ENCODE measurements at places on chromosomes 5 and 9.

DNA sequence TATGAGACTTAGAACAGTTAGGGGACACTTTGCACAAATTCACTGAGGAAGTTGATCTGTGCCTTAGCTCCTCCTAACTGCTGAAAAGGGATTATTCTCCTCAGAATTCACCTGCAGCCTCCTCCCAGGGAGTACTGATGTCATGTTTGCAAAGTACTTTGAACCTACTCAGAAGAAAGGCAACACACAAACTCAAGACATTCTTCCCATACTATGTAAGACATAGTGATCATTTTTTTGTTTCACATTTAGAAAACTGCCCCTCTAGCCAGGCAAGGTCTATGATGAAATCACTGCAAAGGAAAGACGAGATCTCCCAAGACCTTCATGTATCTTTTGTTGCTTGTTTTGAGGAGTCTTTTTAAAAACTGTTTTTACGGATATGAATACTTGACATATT lies 10.6 kb upstream of the VLDLR start:
- DNase-seq, result no peak

DNA sequence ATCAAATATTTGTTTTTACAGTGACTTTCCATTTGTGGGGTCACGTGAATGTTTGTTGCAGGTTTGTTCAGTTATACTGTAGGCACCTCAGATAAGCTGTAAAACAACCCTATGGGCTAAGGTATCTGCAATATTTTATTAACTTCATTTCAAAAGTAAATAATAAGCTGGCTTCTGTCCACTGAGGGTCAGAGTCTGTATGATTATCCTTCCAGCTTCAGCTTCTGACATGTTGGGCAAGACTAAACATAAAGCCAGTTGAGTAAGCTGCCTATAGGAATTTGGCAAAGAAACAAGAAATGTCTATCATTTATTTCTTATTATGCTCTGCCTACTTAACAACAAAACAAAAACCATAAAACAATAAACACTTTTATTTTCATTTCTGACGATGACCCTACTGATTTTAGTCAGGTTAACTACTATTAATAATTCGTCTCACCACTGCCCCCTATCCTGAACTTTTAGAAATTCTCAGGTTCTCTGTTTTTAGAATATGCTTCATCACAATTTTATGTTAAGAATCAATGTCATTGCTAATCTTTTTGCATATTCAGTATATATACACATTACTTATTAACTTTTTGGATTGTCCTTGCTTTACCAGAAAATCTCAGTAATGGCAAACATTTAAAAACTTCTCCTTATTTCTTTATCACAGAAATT lies 413.6 kb upstream of the ADAMTSL1 start:
- no peak for DNase-seq

GRCh38 chr9:75941577-75942311 lies 51.3 kb downstream of the PCSK5 start:
- no peak for DNase-seq

DNA sequence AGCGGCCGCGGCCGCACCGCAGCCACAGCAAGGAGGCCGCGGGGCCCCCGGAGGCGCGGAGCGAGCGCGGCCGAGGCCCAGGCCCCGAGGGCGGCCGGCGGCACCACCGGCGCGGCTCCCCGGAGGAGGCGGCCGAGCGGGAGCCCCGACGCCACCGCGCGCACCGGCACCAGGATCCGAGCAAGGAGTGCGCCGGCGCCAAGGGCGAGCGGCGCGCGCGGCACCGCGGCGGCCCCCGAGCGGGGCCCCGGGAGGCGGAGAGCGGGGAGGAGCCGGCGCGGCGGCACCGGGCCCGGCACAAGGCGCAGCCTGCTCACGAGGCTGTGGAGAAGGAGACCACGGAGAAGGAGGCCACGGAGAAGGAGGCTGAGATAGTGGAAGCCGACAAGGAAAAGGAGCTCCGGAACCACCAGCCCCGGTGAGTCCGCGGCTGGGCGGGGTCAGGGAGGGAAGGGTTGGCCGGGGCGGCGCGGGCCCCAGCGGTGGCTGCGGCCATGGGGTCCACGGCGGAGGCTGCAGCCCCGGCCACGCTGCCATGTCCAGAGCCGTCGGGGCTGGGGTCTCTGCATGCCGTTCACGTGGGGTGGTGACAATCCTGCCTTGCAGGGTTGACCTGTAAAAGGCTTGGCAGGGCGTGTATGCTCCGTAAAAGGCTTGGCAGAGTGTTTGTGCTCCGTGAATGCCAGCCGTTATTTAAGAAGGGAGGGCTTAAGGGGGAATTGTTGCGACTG lies 146.0 kb downstream of the CACNA1B start:
- no peak for DNase-seq

DNA sequence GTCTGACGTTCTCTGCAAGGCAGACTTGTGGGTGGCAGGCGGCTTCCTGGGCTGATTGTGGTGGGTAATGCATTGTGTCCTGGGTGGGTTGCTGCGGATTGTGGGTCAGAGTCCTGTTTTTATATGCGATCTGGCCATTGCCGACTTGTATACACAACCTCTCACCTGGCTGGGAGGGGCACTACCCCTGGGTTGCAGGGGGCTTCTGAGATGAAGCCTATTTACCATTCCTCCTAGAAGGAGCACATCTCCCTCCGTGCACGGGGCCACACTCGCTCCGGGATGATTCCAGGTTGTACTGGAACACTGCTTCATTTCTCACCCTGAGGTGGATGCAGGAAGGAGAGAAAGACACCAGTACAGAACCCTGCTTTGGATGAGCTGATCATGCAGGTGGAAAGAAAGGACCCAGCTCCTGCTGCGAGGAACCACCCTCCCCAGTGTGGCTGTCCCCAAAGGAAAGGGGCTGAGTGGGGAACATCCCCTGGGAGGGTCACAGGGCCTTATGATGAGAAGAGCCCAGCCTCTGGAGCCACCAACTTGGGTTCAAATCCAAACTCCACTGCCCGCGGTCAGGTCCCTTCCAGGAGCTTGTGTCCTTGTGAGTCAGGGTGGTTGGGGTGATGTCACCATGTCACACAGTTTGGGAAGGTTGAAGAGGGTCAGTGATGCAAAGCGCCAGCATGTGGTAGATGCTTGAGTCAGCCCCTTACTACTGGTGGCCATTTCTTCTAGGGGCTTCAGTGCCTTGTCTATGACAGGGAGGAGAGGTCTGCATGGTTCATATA lies 151.8 kb upstream of the COL5A1 start:
- DNase-seq, result no peak

DNA sequence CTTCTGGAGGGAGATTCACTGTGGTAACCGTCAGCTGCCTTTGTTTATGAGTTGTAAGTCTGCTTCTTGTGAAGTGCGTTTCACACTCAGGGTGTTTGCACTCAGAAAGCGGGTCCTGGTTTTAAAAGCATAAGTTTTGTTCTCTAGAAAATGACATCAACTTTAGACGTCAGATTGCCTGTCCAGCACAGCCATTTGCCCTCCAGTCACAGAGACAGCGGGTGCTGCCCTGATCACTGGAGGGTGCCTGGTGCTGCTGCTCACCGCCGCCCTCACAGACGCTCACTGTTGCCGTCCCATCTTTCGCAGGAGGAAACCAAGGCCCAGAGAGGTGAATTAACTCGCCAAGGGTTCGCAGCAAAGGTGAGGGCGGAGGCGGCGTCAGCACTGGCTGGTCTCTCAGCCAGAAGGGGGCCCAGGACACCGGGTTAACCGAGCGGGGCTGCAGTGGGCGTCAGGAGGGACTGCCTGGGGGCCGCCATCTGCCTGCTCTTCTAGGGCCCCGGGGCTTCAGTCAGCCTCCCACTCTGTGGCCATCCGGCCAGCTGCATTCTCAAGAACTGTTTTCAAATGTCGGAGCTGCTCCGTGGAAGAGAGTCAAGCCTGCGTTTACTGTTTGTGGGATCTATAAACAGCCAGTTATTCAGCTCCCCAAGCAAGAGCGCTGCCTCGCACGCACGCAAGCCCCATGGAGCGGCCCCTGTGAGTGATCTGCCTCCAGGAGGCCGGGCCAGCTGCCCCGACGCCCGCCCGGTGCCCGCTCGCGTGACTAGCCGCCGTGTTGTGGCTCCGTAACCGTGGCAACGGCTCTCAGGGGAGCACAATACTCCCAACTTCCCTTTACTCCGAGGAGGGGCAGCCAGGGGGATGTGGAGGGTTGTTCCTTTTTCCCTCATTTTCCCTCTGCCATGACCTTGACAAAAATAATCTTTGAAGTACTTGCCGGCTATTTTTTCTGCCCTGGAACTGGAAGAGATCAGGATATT lies 43.4 kb upstream of the EXOC3 start:
- peak; percentile 12 for DNase-seq

- DNase-seq, result no peak
These were observed 1.3 kb downstream of the SMAD5 start for GRCh38 chr5:136133922-136134379.

DNA sequence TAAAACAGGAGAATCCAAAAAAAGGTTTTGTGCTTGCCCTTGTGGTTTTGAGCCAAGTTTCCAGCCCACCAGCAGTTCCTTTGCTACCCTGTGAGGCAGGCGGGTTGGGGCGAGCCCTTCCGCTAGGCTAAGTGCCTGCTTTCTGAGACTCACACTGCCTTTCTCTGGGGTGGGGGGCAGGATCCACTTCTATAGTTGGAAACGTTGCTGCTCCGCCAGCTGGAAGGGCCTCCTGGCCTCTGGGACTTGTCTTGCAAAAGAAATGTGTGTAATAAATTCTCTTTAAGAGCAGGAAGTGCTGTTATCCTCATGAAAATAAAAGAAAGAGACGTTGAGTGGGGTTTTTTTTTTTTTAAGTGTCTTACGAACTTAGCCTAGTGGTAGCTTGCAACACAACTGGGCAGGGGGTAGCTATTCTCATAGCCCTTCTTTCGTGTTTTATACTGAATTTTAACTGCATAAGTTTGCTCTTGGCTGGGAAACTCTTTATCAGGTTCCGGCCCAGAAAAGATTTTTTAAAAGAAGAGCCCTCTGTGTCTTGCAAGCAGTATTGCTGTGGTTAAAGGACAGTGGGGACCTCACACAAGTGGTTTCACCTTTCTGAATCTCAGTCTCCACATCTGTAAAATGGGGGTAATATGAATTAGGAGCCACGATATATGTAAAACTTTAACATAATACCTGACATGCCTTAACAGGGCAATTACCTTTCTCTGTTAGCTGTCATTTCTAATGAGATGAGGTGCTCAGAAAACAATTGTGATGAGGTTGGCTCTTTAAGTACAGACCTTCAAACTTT lies 19.8 kb downstream of the JADE2 start:
- no peak for DNase-seq

- no peak for DNase-seq
These were observed 5.3 kb upstream of the TAF11L2 start for GRCh38 chr5:17492770-17493169.

DNA sequence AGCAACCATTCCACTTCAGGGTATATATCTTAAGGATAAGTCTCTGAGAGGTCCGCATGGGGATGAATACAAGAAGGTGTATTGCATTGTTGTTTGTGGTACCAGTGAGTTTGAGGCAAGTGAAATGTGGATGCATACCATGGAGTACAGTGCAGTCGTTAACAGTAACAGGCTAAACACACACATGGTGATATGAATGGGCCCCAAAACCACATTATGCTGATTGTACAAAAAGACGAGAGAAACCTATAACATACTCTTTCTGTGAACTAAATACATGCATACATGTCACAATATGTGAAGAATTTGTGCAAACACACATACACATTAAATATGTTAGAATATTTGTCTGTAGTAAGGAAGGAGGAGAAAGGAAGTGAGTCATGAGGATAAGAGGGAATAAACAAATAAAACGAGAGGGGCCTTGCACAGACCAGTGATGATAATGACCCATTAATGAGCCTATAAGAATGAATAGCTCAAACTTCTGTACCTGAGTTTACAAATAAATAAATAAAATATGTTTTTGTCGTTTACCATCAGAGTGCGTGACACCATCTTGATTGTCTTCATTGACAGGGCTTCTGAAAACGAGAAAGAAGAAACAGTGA lies 66.5 kb upstream of the RICTOR start:
- DNase-seq, result no peak

- no peak for DNase-seq
These were observed 10.4 kb upstream of the APTX start for GRCh38 chr9:33011831-33012230.

DNA sequence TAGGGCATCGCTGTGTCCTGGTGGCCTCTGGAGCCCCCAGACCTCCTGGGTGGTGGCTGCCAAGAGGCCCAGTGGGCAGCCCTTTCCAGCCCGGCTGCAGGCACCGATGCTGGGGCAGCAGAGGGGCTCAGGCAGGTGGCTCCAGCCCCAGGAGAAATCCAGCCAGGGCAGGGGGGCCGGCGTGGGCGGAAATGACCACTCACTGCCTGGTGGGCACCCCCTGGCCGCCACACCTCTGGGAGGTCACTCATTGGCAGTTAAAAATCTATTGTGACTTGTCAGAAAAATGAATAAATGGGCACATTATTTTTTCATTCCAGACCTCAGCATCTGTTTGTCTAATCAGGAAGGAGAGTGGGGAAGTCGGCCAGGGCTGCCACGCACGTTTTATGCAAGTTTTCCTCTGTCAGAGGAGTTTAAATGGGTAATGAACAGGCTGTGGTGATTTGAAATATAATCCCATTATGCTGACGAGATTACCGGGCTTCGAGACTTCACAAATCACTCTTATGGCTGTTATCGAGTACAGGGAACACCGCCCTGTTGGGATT lies 171.9 kb downstream of the GAPVD1 start:
- DNase-seq, result no peak

DNA sequence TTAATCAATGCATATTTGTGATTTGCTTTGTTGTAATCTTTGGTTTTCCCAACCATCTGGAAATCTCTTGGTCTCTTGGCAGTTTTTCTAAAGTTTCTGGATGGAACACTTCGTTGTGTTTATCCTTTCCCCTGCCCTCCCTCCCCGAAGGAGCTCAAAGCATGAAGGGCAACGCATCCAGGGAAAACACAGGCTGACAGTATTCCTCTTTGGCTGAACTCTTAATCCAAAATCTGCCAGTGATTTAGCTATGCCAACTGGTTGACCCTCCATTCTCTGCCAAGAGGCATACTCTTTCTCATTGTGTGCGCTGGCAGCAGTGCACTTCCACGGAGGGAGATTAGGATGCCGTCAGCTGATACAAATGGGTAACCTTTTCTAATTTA lies 20.5 kb downstream of the ZBTB34 start:
- DNase-seq, result no peak

- DNase-seq, result no peak
These were observed 561.8 kb downstream of the BNC2 start for GRCh38 chr9:16308645-16309044.

GRCh38 chr9:132032238-132032950 lies 47.3 kb downstream of the MED27 start:
- no peak for DNase-seq

GRCh38 chr5:168607946-168608345 lies 28.8 kb upstream of the PANK3 start:
- DNase-seq, result no peak

DNA sequence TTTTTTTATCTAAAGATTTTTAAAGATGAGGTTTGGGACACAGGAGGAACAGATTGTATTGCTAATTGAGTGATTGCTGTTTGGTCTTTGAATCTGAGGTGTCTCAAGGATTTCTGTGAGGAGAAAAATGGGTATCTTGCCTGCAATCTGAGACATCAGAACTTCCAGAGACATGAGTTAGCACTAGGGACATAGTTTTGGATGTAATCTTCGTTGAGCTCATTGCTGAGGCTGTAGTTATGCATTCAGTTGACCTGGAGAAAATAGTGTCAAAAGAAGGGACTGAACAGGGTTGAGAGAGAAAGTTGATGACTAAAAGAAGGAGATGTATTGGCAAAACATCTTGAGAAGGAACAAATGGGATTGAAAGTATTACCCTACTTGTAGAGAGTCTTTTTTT lies 24.6 kb downstream of the C9orf85 start:
- DNase-seq, result no peak

Measured in esophagus squamous epithelium (tissue), 5 donors.